ENCODE measurements at places on chromosomes 7 and 10. TPM values are rescaled to one million over a fixed set of nuclear protein-coding genes. Genes with fewer than 3 reads are reported as not detected.

DNA sequence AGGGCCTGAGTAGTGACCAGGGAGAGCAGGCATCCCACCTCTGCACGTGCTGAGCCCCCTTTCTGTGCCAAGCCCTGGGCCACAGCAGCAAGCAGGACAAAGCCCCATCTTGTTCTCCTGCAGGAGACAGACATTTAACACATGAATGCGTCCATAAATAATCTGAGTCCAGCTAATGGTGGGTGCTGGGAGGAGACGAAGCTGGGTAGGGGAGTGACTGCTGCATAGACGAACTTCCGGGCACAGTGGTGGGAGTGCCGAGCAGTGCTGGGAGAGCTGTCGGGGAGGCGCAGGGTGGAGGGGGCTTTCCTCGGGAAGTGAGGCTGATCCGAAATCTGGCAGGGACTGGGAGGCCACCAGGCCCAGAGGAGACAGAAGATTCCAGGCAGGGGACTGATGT lies 35.2 kb upstream of the SLC29A3 start:
- DNase-seq, result no peak

- no peak for DNase-seq
These were observed 109.5 kb upstream of the GATA3 start for GRCh38 chr10:7945034-7945433.

Gene TLX1
- total RNA-seq, result not detected

Gene VWC2
- total RNA-seq, result not detected

Measured in activated T-helper 1 cell treated with anti-CD3 and anti-CD28 coated beads, Interleukin-12 subunit alpha, Interleukin-12 subunit beta, Interleukin-2, Interleukin-4 antibody, amounts not matched to agents 30 ng/mL and 10 ng/mL and 1 ng/mL, durations not matched to agents 14 hours and 24 hours and 36 hours (primary cell).